ENCODE measurements at places on chromosomes 5 and 9.

DNA sequence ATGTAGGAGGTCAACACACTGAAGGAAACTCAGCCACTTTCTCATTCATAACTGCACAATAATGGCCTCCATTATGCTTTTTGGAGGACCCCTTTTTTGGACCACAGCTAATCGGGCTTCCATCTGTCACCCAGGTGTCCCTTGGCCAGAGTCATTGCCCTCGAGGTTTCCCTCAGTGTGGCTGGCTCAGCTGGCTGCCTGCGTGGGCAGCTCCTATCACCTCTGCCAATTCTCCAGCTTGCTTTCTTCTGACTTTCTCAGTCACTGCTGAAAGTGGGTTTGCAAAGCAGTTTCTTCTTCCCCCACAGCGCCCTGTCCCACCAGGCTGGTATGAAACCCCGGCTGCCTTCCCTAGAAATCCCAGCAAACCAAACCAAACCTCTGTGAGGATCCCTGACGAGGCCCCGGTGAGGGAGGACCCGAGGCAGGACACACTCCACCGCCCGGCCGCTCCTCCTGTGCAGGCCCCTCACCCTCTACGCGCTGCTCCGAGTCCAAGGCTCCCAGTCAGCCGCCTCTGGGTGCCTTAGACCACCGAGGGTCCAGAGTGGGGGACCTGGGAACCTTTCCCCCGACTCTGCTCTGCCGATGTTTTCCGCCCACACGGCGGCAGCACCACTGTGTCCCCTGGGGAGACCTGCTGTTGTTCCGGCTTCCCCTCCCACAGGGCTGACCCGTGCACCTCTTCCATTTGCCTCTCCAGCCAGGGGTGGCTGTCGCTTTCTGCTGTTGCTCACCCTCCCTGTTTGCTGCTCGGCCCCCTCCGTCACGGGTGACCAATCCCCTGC is 109.5 kb downstream of the TENT4A start:
- DNase-seq: no peak

DNA sequence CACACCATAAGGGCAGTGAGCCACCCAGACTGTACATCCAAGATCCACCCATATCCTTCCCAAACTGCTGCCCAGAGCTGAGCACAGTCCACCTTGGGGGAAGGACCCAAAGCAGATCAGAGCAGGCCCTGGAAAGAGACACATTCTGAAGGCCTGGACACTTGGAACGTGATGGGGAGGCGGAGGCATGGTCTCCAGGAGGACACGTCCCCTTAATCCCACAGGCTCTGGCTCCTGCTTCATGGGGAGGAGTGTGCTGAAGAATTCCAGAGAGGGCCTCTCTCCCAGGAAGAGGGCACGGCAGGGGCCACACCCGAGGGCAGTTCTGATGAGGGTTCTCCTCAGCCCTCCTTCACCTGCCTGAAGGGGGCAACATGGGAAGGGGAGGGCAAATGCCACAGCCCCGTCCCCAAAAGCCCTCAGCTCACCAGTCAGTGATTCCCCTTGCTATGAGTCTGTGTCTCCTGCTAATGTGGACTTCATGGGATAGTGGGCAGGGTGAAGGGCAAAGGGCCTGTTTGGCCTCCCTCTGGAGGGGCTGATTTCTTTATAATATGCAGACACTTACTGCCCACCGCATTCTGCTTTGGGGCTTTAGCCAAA is 276.8 kb downstream of the ENC1 start:
- no peak for DNase-seq

GRCh38 chr5:119367502-119368237 is 11.9 kb downstream of the TNFAIP8 start:
- DNase-seq: no peak

DNA sequence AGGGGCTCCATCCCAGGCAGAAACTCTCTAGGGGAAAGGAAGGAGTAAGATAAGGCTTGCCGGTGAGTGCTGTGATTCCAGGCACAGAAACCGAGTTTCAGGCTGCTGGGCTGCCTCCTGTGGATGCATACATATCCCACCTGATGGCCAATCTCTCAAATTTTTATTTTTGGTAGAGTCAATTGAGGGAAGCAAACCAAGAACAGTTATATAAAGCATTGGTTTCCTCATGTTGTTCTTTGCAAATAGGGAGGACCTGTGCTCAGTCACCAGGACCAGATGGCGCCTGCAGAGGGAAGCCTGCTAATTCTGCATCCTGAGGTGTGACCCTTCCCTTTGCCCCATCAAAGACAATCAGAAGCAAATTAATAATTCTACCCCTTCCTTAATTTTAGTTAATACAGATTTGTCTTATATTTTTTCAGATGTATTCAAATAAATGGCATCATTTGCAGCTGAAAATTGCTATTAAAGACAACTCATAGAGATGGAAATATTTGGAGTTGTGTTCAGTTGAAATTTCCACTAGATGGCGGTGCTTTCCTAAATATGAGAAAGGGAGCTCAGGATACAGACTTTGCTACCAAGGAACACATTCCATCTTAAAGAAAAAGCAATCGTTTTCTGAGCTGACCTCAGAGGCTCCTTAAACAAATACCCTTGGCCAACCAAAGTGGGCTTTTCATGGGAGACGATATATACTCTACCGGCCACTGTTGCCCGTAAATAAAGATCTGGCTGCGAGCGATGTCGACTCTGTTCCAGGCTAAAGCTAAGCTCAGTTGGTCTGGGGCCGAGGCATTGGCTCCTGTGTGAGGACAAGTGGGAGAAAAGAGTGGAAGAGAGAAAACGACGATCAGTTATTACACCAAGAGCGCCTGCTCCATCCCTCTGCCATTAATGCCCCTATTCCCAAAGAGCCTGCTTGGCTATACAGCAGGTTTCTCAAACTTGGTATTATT is 225.7 kb upstream of the KLF9 start:
- no peak for DNase-seq

- DNase-seq: peak; percentile 51
Measured at GRCh38 chr9:71769175-71770161, 1.2 kb upstream of the CEMIP2 start.

Data from esophagus squamous epithelium (tissue), 5 donors.